ENCODE measurements at places on chromosomes 4 and X.

DNA sequence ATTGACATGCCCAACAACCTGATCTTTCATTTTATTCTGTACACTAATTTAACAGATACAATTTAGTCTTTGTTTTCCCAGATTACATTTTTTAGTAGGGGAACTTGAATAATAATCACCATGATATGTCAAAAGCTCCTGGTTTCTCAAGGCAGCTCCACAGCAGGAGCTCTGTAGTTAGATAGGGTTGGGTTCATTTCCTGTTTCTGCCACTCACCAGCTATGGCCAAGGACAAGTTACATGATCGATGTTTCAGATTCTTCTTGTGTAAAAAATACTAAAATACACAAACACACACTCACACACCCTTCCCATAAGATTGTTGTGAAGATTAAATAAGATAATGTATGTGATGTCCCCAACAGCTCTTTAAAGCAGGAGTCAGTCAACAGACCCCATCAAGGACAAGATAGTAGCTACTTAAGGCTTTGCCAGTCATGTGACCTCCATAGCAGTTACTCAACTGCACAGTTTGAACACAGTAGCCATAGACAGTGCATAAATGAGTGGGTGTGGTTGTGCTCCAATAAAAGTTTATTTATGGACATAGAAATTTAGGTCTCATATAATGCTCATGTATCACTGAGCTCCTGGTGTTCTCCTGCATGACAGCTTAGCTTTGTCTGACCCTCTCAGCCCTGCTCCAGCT is 18.4 kb downstream of the GUCY1A1 start:
- DNase-seq: no peak

GRCh38 chrX:9356846-9357245 is 108.0 kb upstream of the TBL1X start:
- no peak for DNase-seq

DNA sequence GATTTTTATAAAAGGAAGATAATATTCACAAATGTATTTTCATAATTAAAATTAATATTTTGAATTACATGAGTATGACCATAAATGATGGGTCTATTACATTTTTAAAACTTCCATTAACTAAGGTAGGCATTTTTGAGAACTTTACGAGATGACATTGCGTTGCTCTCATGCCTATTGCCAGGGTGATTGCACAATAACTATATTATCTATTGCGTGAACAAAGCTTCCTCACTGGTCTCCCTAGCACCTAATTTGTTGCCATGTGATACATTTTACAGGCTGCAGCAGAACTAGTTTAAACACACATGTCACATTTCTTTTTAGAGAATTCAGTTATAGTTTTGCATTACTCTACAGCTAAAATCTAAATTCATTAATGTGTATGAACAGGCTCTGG is 289.7 kb upstream of the GRID2 start:
- no peak for DNase-seq

GRCh38 chr4:54231419-54231767 is 2.3 kb downstream of the PDGFRA start:
- DNase-seq: no peak

DNA sequence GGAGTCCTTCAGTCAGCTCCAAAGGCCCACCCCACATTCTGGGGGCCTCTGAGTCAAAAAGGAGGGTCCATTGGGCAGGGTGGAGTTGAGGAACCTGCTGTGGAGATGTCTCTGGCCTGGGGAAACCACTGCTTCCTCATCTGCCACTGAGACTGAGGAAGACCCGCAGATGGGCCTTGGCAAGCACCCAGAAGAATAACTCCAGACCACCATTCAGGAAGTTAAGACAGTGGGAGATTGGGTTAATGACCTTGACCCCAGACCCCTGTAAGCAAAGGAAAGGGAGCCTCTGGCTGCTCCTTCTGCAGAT is 8.1 kb upstream of the HSD17B10 start:
- no peak for DNase-seq

- no peak for DNase-seq
Observed at GRCh38 chr4:156335721-156336120, 382.1 kb upstream of the CTSO start.

DNA sequence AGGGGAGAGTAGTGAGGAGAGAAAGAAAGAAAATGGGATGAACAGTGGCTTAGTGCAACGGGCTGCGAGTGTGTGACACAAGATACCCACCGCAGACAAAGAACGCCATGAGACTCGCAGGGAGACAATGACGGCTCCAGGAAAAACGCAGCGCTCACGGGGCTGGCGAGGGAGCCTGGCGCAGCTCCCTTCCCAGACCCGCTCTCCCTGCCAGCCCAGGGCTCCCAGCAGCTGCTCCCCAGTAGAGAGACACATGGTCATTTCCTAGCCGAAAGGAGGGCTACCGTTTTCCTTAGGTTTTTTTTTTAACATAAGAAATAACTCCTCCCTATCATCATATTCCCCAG is 149.5 kb downstream of the MAML3 start:
- DNase-seq: no peak

GRCh38 chr4:80343887-80344286 is 8.4 kb downstream of the CFAP299 start:
- no peak for DNase-seq

DNA sequence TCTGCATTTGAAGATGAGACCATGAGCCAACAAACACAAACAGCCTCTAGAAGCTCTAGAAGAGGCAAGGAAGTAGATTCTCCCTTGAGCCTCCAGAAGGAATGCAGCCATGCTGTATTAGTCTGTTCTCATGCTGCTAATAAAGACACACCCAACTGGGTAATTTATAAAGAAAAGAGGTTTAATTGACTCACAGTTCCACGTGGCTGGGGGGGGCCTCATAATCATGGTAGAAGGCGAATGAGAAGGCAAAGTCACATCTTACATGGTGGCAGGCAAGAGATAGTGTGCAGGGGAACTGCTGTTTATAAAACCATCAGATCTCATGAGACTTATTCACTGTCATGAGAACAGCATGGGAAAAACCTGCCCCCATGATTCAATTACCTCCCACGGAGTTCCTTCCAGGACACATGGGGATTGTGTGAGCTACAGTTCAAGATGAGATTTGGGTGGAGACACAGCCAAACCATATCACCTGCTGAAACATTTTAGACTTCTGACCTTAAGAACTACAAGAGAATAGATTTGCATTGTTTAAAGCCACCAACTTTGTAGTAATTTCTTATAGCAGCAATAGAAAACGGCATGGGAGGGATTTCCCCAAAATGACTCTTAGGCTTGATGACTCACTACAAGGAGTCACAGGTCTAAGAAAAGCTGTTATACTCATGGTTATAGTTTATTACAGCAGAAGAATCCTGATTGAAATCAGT is 284.4 kb upstream of the SFRP2 start:
- no peak for DNase-seq

DNA sequence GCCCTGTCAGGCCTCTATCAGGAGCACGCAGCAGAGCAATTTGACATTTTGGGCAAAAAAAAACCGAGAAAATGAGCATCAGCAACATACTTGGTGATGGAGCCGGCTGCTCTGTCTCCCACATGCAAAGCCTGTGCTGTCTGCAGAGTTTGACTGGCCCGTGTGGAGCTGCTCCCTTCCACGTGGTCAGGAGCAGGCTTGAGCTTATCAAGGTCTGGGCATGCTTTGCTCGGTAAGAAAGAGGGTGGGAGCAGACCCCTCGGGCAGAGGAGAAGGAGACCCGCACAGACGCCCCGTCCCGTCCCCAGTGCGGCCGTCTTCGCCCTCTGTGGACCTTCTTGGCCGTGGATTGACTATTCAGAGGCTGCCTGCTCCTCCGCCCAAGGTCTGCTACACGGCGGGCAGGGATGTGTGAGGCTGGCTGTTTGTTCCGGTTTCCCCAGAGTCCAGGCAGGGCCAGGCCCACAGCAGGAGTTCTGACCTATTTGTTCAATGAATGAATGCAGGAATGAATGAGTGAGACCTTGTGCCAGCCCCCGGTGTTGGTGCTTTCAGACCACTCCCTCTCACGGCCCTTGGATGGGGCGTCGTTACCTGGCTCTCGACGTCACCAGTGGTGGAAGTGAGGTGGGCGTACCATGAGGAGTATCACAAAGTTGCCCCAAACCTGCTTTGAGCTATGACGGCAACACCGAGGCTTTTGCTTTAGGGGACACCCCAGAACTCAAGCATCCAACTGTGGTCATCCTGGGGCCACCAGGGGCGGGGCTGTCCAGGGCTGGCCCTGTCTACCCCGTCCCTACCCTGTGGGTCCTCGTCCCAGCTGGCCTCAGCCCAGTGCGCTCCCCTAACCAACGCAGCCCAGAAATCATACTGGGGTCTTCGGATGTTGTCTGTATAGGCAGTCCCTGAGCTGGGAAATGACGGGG is 54.7 kb upstream of the ADRA2C start:
- no peak for DNase-seq

GRCh38 chr4:9758641-9759317 is 22.7 kb upstream of the DRD5 start:
- DNase-seq: no peak

DNA sequence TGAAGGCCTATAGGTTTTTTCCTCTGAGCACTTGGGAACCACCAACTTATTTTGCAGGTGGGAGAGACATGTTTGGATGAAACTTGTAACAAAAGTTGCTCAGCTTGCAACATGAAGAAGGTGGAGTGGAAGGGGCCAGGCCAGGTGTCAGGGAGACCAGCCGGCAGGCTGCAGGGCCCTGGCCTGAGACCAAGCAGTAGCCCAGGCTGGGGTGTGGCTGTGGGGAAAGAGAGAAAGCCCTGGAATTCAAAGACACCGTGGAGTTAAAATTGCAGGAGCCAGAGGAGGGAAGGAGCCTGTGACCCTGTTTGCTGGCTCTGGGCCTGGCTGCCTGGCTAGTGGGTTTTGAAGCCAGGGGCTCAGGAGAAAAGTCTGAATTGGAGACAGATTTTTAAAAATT is 43.4 kb downstream of the EFNB1 start:
- DNase-seq: no peak

DNA sequence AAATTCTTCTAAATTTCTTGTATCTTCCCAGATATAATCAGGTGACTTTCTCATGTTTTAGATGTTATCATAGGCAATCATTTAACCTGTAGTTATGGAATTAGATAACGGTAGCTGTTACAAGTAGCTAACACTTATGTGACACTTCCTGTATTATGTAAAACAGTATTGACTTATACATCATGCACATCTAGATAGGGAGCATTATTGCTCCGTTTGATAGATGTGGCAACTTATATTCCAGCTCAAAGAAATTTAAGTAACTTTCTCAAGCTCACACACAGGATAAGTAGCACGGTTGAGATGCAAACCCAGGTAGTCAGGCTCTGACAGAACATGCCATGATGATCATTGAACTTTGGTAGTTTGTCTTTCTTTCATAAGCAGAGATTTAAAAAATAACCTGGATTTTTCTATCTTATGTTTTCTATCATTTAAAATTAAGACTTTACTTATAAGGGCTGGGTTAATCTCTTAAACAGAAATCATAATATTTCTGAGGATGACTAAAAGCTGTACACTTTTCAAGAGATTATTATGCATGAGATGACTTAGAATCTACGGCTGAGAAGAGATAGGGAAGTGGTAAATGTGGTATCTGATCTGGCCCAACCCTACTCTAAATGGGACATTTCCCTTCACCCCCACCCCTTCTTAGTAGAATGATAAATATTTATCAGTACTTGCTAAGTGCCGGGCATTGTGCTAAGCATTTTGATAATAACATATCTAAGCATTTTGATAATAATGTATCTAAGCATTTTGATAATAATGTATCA is 69.1 kb upstream of the HPGD start:
- no peak for DNase-seq

- no peak for DNase-seq
Observed at GRCh38 chr4:179695175-179695574, 2252.9 kb upstream of the AGA start.

GRCh38 chrX:68988865-68989264 is 160.0 kb downstream of the EFNB1 start:
- DNase-seq: no peak

- DNase-seq: no peak
Observed at GRCh38 chr4:11805842-11806241, 377.1 kb upstream of the HS3ST1 start.

- no peak for DNase-seq
Observed at GRCh38 chr4:74291471-74291870, 16.8 kb upstream of the EPGN start.

DNA sequence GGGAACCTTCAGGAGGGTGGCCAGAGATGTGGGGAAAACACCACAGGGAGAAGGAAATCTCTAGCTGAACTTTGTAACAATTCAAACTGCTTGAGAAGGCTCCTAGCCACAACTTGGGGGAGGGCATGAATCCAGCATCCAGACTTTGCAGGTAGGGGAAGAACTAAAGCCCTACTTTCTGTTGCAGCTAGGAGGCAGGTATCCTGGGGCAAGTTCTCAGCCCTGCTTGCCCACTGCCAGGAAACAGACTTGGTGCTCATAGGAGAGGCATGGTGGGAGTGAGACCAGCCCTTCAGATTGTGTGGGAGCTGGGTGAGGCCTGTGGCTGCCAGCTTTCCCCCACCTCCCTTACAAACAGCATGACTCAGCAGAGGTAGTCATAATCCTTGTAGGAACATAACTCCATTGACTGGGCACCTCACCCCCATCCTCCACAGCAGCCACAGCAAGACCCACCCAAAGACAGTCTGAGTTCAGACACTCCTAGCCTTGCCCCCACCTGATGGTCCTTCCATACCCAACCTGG is 209.5 kb upstream of the CPEB2 start:
- no peak for DNase-seq

- no peak for DNase-seq
Observed at GRCh38 chrX:132171881-132172280, 44.1 kb upstream of the FRMD7 start.

GRCh38 chr4:186854256-186854655 is 130.6 kb upstream of the FAT1 start:
- no peak for DNase-seq

- DNase-seq: no peak
Observed at GRCh38 chrX:11908371-11908770, 150.3 kb downstream of the MSL3 start.

DNA sequence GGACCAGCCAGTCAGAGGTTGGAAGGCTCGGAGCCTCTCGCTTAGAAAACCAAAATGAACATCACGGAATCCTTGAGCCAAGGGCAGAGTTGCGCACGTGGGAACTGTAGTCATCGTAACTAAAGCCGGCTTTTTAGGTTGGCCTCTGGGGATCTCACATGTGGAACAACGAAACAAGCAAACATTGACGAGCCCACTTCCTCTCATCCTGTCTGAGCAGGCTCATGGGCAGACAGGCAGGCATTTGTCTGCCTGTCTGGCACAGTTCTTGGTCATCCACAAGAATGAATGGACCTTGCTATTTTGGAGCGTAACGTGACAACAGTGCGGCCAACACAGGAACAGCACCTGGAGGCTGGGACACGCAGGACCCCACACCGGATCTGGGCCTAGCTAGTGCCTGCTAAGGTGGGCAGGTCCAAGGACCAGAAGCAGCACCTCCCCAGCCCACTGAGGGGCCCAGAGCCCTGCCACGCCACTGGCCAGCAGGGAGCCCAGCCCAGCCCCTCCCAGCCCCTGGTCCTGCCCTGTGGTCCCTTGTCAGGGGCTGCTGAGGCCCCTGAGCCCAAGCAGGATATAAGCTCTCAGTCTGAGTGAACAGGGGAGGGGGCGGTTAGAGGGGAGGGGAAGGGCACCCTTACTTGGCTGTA is 9.2 kb upstream of the TREX2 start:
- DNase-seq: no peak

- no peak for DNase-seq
Observed at GRCh38 chr4:4302416-4302815, 12.4 kb downstream of the ZBTB49 start.

GRCh38 chr4:108135549-108136209 is 33.1 kb downstream of the LEF1 start:
- DNase-seq: no peak
